ENCODE measurements at places on chromosomes 13 and 19. TPM values are rescaled to one million over a fixed set of nuclear protein-coding genes. Genes with fewer than 3 reads are reported as not detected.

The GAPDHS gene
- total RNA-seq = not detected

The GAS6 gene
- total RNA-seq = 103 TPM

The FAM216B gene
- not detected for total RNA-seq

The RTBDN gene
- total RNA-seq = not detected

The CD22 gene
- total RNA-seq = 4.8 TPM

The VAV1 gene
- 8.5 TPM for total RNA-seq

The TICAM1 gene
- 4.7 TPM for total RNA-seq

The CEACAM21 gene
- 0.44 TPM for total RNA-seq

The FAM124A gene
- total RNA-seq = 6.1 TPM

The DCT gene
- 0.64 TPM for total RNA-seq

The LGALS14 gene
- not detected for total RNA-seq

The APOC1 gene
- 78.7 TPM for total RNA-seq

The ALG5 gene
- total RNA-seq = 32.8 TPM

The DACH1 gene
- total RNA-seq = 11.5 TPM

The FUT6 gene
- 4.3 TPM for total RNA-seq

The ARRDC2 gene
- 49.4 TPM for total RNA-seq

The KLK15 gene
- total RNA-seq = not detected

The ZIM2 gene
- total RNA-seq = 1.6 TPM

The WBP4 gene
- total RNA-seq = 12.7 TPM

The GIPR gene
- total RNA-seq = 0.16 TPM

Measured in breast epithelium (tissue), 4 donors.